AG08395 (cell line): ENCODE measurements at places on chromosomes 11 and 22.

GRCh38 chr11:72548463-72548862, 114.1 kb upstream of the CLPB start:
- no peak for DNase-seq

GRCh38 chr11:43582024-43582862, 98.3 kb upstream of the HSD17B12 start:
- no peak for DNase-seq

DNA sequence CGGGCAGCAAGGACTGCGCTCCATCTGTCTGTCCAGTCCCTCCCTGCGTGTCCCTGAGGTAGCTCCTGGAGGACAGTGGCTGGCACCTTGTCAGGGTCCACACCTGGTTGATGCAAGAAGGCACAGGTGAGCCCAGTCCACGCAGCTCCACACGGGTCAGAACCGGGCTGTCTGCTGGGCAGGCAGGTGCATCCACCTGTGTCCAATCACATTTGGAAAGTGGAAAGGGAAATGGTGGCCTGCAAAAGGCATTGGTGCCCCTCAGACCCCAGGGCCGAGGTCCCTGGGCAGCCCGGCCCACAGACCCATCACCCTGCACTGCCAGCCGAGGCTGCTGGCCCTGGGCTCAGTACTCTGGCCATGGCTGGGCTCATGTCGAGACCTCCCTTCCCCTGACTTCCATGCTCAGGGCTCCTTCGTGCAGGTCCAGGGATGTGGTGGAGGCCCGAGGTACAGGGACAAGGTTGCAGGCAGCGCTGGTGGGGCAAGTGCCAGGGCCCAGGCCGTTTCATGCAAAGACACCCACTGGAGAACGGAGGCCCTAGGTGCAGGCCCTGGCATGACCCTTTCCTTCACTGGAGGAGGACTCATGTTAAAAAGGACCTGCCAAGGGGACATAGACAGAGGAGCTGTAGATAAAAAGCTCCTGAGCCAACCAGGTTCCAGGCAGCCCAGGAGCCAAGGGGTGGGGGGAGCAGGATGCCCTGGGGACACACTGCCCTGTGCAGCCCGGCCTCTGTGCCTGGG, 38.9 kb upstream of the TH start:
- no peak for DNase-seq

DNA sequence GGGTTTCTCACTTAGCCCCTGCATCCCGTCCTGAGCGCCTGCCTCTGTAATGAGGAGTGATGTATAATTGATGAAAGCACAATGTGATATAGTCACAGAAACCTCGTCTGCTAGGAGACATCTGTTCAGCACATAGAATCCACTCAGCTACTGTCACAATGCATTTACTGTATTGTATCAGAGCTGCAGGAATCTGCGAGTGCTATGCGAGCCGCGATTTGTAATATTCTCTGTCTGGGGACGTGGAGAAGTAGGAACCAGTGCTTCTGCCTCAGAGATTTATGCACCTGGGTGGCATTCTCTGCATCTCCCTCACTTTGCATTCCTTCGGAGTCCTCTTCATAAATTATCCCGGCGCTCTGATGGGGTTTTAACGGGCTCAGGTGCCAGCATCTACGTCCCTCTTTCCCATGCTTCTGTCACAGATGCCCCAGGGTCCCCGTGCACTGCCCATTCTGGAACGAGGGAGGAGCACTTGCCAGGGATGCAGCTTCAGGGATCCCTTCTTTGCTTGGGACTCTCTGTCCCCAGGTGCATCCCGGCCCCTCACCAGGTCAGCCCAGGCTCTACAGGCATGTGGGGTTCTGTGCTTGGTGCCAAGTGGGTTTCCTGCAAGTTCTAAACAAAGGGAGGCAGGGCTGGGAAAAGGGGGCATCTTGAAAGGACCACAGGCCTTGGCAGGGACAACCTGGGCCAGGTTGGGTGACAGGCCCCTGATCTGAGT, 205.5 kb downstream of the DSCAML1 start:
- no peak for DNase-seq

- DNase-seq, result peak; percentile 40
These were observed 2.2 kb downstream of the RFPL2 start for GRCh38 chr22:32202539-32203180.

DNA sequence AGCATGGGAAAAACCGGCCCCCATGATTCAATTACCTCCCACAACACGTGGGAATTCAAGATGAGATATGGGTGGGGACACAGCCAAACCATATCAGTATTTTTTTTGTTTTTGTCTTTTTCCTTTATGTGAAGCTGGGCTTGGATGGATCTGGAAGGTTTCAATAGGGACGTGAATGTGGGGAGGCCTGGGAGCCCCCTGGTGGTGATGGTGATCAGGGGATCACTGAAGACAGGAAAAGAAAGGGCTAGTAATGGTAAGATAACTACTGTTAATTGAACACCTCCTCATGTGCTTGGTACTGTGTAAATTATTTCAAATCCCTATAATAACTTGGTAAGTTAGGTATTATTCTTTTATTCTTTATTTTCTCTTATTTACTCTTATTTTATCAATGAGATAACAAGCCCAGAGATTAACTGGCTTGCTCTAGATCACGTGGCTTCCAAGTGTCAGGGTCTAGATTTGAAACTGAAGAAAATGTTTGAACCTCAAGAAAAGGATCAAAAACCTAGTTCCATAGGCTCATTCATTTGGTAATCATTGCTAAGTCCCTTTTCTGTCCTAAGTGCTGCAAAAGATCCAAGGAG, 364.2 kb downstream of the TENM4 start:
- DNase-seq, result peak; percentile 49

GRCh38 chr11:67438158-67438902, 848 bp upstream of the PTPRCAP start:
- no peak for DNase-seq

DNA sequence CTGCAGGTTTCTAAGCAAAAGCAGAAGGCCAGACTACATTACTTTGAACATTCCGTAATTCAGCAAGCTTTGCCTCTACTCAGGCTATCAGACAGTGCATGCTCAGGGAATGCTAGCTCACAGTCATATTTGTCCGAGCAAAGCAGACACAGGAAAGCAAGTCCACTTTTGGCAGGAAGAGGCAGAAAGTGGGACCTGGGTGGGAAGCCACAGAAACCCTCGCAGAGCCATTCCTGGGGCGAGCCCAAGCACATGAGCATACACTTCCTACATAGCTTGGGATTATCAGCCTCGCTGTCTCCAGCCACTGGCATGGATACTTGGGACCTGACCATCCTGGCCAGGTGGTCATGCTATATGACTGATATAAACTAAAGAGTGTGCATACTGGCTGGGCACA, 113.3 kb downstream of the TRIM29 start:
- no peak for DNase-seq

GRCh38 chr22:23063539-23064380, 6.6 kb upstream of the GNAZ start:
- DNase-seq, result no peak

DNA sequence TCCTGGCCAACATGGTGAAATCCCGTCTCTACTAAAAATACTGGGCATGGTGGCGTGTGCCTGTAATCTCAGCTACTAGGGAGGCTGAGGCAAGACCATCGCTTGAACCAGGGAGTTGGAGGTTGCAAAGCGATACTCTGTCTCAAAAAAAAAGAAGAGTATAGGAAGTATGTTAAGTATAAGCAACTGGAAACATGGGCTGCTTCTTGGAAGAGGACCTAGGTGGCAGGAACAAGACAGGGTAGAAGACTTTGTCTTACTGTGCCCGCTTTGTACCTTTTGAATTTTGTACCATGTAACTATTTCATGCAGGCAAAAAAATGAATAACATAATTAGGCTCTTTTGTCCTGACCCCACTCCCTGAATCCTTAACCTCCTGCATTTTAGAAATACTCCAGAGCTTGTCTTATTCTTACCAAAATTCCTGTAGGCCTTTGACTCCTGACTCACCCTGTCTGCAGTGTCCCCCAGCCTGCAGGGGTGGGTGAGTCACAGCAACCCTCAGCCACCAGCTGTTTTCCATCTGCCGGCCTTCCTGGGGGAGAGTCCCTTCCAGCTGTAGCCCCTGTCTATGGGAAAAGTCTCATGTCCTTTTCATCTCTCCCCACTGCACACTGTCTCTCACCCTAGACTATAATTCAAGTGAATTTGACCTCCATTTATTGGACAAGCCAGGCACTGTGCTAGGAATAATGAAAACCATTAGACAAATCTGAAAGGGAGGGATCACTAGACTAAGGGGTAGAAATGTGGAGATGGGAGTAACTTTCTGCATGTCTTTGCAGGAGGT, 41.8 kb downstream of the TXN2 start:
- DNase-seq, result peak; percentile 98

GRCh38 chr11:126339073-126339862, 16.2 kb upstream of the ST3GAL4 start:
- DNase-seq, result no peak

GRCh38 chr11:58465690-58466089, 23.7 kb upstream of the OR5B12 start:
- DNase-seq, result no peak
